ENCODE measurements at places on chromosomes 12 and 14. TPM values are rescaled to one million over a fixed set of nuclear protein-coding genes. Genes with fewer than 3 reads are reported as not detected.

The KRT6A gene
- total RNA-seq: not detected

The NOP9 gene
- total RNA-seq: 42.2 TPM

The AQP5 gene
- not detected for total RNA-seq

The TTC7B gene
- total RNA-seq: 10.2 TPM

The DNAJC22 gene
- total RNA-seq: not detected

The FSCB gene
- total RNA-seq: not detected

The PRR4 gene
- total RNA-seq: 3.6 TPM

The HOXC12 gene
- total RNA-seq: not detected

The FOXG1 gene
- not detected for total RNA-seq

The CCDC38 gene
- total RNA-seq: 0.24 TPM

The OTOGL gene
- not detected for total RNA-seq

The CLEC4C gene
- not detected for total RNA-seq

The DBX2 gene
- not detected for total RNA-seq

The ENDOU gene
- total RNA-seq: 0.16 TPM

The INHBC gene
- total RNA-seq: not detected

The PLD4 gene
- not detected for total RNA-seq

The IFNG gene
- 51.7 TPM for total RNA-seq

The MYF6 gene
- total RNA-seq: not detected

The WASHC3 gene
- total RNA-seq: 40.6 TPM

The PMCH gene
- total RNA-seq: 0.71 TPM
